Stimulated activated CD8-positive, alpha-beta memory T cell treated with anti-CD3 and anti-CD28 coated beads, Interleukin-4, amount 100 ng/mL, for 1 hour (primary cell): ENCODE measurements at places on chromosomes 11 and 22.

GRCh38 chr22:30855266-30855665 is 113.3 kb downstream of the MORC2 start:
- no peak for DNase-seq

GRCh38 chr11:72354356-72355115 is 79.8 kb downstream of the CLPB start:
- DNase-seq = no peak

DNA sequence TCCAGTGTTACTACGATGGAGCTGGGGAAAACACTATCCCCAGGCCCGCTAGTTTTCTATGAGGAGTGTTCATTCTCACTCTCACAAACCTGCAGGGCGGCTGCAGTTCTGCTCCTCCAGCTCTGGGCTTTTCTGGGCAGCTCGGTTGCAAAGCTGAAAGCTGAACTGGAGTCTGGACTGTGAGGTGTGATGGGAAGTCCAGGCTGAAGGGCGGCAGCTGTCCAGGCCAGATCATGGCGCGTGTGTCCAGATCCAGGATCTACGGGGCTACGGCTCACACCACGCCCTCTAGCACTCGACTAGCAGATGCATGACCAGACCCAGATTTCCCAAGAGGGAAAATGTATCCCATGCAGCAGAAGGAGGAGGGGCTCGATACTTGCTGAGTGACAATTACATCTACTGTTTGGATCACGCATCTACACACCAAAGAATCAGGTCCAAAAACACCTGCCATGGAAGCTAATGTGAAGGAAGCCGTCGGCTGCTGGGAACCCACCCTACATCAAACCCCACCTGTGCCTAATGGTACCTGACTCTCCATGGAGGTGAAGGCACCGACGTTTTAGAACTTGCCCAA is 555.0 kb downstream of the BRD1 start:
- DNase-seq = no peak

DNA sequence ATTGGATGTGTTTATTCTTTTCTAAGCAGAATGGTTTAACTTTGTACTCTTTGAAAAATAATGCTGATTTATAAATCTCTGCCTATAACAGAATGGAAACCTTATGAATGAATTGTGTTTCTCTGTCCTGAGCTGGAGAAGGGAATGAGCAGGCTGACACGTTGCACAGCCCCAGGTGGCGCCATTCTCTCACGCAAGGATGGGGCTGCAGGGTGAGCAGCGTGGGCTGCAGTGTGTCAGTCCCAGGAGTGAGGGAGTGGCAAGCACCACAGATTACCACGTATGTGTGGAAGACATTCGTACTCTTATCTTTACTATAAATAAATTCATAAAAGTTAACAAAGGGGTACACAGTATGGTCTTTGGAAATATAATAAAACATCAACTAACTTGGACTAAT is 33.4 kb downstream of the FDX1 start:
- no peak for DNase-seq

DNA sequence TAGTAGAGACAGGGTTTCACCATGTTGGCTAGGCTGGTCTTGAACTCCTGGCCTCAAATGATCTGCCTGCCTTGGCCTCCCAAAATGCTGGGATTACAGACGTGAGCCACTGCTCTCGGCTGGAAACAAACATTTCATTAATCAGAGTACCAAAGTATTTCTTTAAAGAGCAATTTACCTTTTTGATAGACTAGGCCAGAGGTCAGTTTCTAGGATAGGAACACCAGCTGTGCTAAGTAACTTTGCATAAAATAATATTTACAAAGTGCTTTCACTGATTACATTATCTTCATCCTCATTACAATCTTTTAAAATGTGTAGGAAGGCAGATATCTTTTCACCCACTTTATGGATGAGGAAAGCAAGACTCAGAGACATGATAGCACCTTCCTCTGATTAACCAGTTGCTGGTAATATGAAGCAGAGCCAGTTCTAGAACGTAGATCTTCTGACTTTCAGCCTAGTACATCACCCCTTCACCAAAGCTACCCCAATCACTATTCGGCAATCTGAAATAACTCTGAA is 355.2 kb downstream of the SOX6 start:
- DNase-seq = no peak

- no peak for DNase-seq
Measured at GRCh38 chr11:111846636-111847035, 24.7 kb downstream of the ALG9 start.

- DNase-seq = no peak
Measured at GRCh38 chr11:108170184-108170583, 48.8 kb downstream of the ACAT1 start.

DNA sequence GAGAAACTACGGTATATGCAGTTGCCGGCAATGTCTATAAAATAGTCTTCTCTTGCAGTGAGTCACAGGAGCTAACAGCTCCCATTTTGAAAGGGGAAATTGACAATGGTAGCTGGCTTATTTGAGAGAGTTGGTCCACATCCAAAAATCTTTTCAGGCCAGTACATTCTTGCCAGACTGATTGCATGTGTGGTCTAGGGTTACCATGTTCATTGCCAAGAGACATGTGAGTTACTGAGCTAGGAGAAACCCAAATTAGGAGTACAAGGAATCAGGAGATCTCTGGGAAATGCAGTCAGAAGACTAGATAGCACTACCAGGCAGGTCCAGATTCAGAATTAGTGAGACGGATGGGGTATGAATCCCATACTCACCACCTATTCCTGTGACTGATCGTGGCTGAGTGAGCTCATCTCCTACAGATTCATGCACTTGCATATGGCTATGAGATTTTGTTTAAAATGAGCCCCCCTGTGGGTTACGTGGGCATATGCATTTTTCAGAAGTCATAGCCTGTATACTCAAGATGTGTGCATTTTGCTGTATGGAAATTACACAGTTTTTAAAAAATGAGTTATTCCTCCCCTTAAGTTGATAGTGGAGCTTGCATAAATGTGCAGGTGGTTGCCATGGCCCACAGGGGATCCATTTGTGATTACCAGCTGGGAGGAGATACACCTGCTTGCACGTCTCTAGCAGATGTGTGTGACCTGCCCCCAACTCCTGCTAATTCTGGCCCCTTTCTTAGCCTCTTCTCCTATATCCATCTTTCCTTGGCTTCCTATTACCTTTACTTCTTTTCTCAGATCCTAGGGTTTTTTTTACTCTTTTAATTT is 102.7 kb downstream of the COMMD9 start:
- no peak for DNase-seq

DNA sequence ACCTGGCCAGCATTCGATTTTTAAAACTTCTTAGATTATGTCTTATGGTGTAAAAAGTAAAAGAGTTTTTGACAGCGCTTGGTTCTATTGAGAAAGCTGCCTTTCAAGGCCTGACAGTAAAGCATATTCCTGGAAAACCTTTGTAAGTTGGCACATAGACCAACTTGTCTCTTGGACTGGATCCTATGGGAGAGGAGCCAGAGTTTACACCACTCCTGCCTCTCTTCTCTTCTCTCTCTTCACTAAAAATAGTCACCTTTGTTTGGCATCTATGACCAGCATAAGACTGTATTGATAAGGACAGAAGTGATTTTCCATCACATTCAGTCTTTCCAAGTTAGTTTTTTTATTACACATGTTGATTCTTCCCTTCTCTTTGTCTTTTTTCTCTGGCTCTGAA is 33.7 kb downstream of the CSRP3 start:
- DNase-seq = no peak

- DNase-seq = no peak
Measured at GRCh38 chr11:47434011-47434786, 8.0 kb upstream of the PSMC3 start.

- DNase-seq = no peak
Measured at GRCh38 chr11:99383648-99384245, 363.0 kb downstream of the CNTN5 start.

GRCh38 chr11:75655605-75656004 is 13.2 kb downstream of the MAP6 start:
- no peak for DNase-seq

- DNase-seq = no peak
Measured at GRCh38 chr11:6497069-6497839, at the start of gene DNHD1. TSS of gene DNHD1 (plus strand) at chr11:6497280. CDS start at chr11:6498216, 936 bp downstream.

- no peak for DNase-seq
Measured at GRCh38 chr11:120122924-120123683, 14.8 kb downstream of the TRIM29 start.

DNA sequence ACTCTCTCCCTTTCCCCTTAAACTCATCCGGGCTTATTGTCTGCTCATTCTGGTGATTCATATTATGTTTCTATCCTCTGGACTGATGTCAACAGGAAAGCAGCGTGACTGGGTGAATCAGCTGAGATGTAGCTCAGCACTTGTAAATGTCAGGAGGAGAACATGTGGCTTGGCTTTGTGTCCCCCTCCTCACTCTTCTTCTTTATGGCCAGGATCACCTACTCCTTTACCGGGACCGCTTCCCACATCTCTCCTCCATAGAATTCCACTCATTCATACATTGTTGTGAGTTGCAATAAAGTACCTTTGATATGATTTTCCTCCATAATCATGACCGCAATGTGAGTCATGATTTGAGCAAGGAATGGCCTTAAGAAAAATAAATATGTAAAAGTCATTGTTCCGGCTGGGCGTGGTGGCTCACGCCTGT is 15.8 kb upstream of the SYN3 start:
- no peak for DNase-seq

DNA sequence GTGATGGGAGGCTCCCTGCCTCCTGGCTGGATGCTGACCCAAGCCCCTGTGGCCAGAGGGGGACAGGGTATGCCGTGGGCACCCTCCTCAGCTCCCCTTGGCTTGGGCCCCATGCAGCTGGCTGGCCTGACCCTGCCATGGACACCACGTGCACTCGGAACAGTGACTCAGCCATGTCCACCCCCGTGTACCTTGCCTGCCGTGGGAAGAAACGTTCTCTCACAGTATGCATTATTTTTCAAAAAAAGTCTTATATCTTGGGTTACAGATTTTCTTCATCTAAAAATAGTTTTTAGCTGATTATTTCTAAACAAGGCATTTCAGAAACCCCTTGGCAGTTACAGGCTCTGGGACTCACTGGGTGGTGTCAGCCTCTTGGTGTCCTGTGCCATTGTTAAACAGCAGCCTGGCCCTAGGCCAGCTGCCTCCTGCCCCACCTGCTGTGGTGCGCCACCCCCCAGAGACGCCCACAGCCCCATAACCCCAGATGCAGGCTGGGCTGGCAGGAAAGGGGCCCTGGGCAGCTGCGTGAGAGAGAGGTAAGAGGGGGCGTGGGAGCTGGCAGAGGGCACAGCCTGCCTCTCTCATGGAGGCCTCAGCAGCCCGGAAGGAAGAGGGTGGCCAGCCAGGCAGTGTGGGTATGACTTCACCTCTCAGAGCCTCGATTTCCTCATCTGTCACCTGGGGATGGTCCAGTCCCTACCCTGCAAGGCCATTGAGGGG is 99.8 kb downstream of the MORC2 start:
- no peak for DNase-seq

- no peak for DNase-seq
Measured at GRCh38 chr22:49751318-49751965, 76.2 kb downstream of the BRD1 start.

DNA sequence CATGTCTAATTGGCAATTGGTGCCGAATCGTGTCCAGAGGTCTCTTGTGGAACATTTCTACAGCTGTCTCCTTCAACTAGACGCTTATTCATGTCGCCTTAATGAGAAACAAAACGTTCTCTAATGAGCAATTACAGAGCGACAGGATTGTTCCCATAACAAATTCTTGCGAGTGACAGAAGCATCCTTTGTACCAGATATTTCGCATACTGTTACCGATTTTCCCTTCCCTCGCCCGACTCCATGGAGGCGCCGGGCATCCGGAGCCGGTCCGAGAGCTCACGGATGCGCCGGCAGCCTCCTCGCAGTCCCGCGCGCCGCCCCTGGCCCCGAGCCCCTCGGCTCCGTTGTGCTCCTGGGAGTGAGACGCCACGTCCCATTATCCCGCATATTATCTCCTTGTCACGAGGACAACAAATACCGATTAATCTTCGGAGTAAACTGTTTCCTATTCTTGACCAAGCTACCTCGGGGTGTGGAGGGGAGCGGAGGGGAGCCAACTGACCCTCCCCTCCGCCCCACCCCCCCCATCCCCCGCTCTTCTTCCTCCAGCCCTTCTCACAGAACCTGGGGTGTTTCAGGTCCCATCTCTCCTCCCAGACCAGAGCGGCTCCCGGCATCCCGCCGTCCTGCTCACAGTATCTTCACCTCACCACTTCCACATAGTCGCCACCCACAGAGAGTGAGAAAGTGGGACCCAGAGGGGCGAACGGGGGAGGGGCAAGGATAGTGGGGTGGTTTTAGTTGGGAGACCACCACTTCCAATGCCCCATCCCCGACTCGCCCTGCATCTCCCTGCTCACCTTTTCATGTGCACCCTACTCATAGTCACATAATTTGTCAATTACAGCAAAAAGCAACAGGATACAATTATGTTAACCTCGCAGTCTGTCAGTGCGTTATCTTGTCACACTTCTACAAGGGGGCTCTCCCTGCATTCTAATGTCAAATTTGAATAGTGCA is 11.4 kb downstream of the PAX6 start:
- DNase-seq = no peak

DNA sequence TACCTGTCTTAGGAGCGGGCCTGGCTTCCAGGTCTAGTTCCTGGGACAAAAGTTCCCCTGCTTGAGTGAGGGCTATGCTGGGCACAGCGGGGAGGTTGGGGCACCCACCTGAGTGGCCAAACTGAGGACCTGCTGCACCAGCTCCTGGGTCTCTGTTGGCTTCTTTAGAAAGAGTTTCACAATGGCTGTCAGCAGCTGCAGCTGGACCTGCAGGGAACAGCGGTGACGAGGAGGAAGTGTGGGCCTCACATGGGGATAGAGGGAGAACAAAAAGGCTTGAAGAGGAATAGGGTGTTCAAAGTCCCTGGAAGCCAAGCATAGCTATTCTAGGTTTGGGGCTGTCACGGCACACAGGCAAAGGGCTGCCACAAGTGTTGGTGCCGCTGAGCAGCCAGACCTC is 26.7 kb upstream of the RASL10A start:
- DNase-seq = no peak

DNA sequence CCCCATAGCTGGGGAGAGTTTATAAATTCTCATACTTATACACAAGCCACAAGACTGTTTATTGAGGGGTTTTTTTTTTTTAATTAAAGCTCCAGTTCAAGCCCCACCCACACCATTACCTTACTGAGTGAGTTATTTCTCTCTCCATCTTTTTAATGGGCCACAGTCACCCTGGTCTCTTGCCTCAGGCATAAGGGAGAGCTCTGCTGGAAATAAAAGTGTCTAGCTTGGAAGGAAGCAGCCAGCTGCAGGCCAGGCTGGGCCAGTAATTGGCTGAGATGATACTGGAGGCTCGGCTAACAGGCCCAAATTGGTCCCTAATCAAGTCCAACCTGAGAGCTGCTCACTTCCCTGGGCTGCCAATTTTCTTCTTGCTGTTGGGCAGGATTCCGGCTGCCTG is 174.1 kb downstream of the INSC start:
- no peak for DNase-seq
